ENCODE measurements at places on chromosomes 11 and 22.
A peak's percentile ranks its signal among the peaks of the same experiment; 100 is the strongest.

- no peak for DNase-seq
These were observed 46.5 kb upstream of the CCND1 start for GRCh38 chr11:69594481-69594880.

GRCh38 chr11:72001834-72002591 lies 3.3 kb downstream of the IL18BP start:
- no peak for DNase-seq

- no peak for DNase-seq
These were observed 225.6 kb downstream of the BLID start for GRCh38 chr11:121890377-121890776.

GRCh38 chr11:68331338-68331947 lies 19.1 kb downstream of the LRP5 start:
- DNase-seq, result no peak

DNA sequence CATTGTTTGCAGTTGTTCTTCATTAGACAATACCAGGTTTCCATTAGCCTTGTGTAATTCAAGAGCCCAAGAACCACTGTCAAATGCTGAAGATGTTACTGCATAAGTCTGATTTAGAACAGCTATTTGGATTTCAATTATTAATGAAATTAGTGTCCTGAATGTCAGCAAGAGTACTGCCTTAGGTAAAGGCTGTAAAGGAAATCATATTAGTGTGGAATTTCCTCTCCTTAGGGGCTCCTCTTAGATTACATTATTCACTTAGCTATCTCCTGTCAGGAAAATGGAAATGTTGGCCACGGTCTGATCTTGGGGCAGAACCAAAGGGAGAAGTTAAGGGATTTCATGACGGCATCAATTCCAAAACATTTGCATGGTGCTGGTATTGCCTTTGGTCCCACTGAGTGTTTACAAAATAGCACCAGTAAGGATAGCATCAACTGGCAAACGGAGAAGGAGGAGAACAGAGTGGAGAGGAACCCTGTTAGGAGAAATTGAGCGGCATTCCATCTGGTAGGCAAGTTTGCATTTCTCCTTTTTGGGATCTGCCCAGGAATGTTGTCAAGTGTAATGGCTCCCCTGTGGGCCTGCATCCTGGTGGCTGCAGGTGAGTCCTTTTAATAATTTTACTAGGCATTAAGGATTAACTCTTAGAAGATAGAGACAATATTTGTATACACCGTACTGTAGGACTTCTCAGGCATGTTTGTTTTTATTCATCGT lies at the start of gene HTR3B:
TSS of gene HTR3B (plus strand) at position 418 of the 723 bp plus-strand sequence. CDS start at position 556, 138 bp downstream.
- no peak for DNase-seq

DNA sequence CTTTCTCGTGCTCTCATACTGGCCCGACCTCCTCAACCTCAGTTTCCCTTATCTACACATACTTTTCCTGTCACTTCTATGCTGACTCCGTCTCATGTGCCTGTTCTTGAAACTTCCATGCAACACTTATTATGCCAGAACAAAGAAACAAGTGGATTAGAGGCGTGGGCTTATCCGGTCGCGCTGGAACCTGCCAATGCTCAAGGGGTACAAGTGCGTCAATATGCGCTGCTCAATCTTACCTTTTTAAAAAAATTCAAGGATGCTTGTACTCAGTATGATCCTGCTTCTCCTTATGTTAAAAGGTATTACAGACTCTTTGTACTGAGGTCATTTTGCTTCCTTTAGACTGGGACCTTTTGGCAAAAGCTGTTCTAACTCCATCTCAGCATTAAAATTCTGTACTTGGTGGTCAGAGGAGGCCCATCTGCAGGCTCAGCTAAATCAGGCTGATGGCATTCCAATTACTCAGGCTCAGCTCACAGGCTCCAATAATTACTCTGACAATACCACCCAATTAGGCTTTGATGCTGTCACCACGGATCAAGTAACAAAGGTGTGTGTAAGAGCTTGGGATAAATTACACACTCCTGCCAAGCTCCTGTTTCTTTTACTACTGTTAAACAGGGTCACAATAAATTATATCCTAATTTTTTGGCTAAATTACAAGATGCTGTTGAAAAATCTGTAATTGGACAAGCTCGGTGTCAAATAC lies 26.3 kb upstream of the ALDH3B2 start:
- no peak for DNase-seq

GRCh38 chr11:20536365-20536764 lies 63.0 kb upstream of the SLC6A5 start:
- no peak for DNase-seq

GRCh38 chr11:133418218-133418617 lies 114.1 kb downstream of the OPCML start:
- no peak for DNase-seq

DNA sequence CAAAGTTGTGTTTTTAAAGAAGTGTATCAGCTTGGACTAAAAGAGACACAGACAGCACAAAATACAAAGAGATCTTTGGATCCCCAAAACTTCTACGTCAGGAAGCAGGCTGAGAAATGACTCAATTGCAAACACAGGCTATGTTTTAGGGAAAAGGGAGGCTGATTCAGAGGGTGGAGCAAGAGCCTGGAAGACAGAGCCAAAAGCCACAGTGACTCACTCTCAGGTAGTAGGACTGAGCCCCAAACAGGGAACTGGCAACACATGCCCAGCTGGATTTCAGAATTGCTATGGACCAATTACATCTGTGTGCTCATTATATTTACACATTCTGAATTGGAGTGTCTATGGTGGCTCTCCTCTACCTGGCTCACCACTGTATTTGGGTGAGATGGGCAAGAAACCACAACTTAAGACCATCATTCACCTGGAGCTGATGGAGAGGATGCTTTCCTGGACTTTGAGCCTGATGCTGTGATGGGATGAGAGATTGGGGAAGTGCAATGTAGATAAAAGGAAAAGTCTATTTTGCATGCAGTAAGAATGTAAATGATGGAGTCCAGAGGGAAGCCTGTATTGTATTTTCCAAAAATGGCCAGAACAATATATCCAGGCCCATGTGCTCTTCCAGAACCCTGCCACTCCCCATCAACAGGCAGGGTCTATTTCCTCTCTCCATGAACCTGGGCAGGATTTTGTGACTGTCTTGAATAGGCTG lies 20.8 kb upstream of the LINC01488 start:
- DNase-seq, result no peak

DNA sequence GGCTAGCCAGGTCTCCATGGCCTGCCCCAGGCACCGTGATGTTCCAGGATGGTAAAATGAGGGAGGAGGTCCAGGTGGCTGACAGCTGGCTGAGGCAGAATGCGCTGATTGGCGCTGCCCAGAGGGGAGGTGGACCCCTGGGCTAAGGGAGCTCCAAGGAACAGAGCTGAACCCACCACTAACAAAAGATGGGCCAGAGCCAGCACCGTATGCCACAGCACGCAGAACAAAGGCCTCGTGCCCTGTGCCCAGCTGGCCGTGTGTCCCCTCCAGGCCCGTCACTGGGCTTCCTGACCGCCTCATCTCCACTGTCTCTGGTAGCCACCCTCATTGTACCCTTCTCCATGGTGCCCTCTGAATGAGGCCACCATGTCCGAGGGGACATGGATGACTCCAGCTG lies 19.6 kb upstream of the PRODH start:
- no peak for DNase-seq

DNA sequence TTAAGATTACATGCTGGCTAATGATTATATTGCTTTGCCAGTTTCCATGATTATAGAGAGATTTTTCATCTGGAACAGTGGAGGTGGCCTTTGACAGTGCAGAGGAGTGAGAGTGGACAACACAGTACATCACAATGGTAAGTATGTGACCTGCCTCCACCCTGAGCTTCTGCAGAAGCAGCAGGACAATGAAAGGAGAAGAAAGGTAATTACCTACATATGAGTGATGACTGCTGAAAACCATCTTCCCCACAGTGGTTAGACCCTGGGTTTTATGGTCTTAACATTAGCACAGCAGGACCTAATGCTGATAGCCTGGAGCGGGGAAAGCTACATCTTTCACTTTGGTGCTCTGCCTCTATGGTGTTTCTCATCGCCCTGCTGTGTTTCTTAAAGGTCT lies 454.7 kb upstream of the DDI1 start:
- no peak for DNase-seq

- DNase-seq, result no peak
These were observed 55.8 kb upstream of the THY1 start for GRCh38 chr11:119478711-119479285.

GRCh38 chr11:18383388-18384156 lies 10.8 kb upstream of the LDHA start:
- peak; percentile 17 for DNase-seq

DNA sequence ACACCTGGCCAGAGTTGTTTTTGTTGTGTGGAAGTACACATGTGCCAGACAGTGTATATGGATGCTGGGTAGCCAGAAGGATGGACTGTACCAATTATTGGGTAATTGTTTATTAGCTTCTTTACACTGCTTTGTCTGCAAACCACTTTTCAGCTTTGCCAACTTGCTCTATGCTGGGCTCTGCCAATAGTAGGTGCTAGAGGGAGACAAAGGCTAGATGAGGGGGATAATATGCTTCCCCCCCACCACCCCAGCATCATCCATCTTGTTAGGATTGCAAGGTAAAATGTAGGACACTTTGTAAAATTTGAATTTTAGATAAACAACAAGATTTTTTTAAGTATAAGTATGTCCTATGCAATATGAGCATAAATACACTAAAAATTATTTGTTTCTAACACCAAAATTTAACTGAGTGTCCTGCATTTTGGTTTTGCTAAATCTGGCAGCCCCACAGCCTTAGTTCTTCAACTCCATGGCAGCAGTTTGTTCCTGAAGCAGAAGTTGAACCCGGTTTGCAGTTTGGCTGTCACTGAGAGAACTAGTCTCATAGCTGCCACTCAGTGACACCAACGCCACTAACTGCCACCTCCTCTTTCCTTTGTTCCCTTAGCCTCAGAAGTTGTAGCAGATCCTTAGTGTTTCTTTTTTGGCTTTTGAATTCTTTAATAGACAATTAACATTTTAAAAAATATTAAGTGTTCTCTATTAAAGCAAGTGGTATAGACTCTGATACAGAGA lies 78.8 kb downstream of the CCDC81 start:
- no peak for DNase-seq

DNA sequence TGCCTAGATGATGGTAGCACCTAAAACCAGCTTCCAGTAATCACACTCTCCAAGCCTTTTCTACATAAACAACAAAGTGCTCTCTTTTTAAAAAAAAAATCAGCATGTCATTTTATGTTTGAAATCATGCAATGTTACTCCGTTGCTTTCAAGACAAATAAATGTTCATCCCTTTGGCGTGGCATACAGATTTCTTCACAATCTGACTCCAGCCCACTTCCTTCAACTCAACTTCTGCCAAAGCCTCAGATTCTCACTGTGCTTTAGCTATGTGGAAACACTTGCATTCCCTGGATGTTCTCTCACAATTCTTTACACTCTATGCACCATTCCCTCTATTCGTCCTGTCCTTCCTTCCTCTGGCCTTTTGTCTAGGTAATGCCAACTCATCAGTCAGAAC lies 206.3 kb upstream of the BLID start:
- no peak for DNase-seq

- DNase-seq, result no peak
These were observed 73.4 kb downstream of the MYEOV start for GRCh38 chr11:69367211-69367964.

DNA sequence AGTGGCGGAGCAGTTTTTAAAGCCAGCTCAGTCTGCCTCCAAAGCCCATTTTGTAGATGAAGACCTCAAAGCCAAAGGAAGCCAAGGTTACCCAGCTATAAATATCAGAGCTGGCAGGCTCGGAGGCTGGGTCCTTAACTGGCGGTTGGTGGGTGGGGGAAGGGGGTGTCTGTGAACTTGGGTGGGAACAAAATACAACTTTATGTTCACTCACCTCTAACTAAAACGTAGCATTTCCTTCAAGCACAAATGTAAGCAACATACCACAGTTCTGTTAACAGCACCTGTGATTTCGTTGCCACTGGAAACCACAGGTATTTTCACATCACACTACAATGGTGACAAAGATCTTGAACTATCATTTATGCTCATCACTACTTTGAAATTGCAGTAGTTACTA lies 99.7 kb upstream of the SYT13 start:
- no peak for DNase-seq

DNA sequence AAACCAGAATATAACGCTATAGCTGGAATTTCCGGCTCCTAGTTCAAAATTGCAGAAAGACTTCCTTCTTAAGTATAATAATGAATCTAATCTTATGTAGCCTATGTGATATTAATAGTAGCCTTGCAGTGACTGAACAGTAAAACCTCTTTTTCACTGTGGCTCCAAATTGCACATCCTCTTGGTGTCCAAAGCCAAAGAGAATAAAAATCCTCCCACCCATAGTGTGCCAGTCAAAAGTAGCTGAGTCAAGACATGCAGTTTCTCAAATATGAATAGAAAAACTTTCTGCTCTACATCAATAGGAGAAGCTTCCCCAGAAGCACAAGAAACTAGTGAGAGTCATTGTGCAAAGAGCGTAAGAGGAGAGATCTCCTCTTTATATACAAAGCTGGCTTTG lies 76.0 kb upstream of the PICALM start:
- no peak for DNase-seq

Data from activated CD8-positive, alpha-beta memory T cell treated with anti-CD3 and anti-CD28 coated beads for 1 hour (primary cell).